ENCODE measurements at places on chromosomes 2 and 18. TPM values are rescaled to one million over a fixed set of nuclear protein-coding genes. Genes with fewer than 3 reads are reported as not detected.

Gene USP14
- total RNA-seq, result 75.1 TPM

Gene UGT1A3
- total RNA-seq, result not detected

GRCh38 chr2:158667586-158667985 is 127.5 kb upstream of the DAPL1 start:
- DNase-seq, result no peak

Gene NPAS2
- total RNA-seq, result 21.7 TPM

Gene OR6B2
- not detected for total RNA-seq

GRCh38 chr2:157806426-157807077 is 69.6 kb downstream of the ACVR1 start:
- DNase-seq, result no peak

DNA sequence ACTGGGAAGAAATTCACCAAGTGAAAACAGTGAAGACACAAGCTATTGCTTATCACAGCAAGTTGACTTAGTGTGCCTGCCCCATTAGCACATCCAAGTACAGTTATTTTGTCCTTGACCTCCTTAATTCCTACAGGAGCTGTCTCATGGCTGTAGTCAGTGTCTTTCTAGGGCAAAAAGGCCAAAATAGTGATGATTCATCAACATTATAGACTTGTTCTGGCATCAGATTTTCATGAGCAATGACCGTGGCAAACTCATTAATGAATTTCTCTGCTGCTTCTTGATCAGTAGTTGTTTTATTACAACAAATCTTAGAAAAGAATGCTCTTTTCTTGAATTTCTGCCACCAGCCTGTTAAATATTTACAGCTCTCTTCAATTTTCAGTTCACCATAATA is 1169.3 kb upstream of the DDX18 start:
- no peak for DNase-seq

Gene CPS1
- 15.2 TPM for total RNA-seq

DNA sequence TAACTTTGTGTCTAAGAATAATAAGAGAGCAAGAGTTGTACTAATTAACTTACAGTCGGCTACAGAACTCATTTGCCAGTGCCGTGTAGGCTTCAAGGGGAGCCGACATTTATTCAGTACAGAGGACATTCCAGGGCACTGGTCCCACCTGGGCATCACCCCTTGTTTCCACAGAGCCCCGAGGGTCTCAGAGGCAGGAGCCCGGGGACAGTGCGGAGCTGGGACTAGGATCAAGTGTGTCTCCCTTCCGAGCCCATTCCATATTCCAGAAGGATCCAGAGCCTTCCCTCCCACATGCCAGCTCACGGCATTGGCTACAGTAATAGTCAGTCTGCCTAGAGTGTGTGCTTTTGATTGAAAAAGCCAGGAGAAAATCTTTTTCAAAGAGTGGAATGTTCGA is 71.5 kb upstream of the CTDP1 start:
- DNase-seq, result no peak

GRCh38 chr2:146414456-146414855 is 1430.4 kb upstream of the ACVR2A start:
- DNase-seq, result no peak

DNA sequence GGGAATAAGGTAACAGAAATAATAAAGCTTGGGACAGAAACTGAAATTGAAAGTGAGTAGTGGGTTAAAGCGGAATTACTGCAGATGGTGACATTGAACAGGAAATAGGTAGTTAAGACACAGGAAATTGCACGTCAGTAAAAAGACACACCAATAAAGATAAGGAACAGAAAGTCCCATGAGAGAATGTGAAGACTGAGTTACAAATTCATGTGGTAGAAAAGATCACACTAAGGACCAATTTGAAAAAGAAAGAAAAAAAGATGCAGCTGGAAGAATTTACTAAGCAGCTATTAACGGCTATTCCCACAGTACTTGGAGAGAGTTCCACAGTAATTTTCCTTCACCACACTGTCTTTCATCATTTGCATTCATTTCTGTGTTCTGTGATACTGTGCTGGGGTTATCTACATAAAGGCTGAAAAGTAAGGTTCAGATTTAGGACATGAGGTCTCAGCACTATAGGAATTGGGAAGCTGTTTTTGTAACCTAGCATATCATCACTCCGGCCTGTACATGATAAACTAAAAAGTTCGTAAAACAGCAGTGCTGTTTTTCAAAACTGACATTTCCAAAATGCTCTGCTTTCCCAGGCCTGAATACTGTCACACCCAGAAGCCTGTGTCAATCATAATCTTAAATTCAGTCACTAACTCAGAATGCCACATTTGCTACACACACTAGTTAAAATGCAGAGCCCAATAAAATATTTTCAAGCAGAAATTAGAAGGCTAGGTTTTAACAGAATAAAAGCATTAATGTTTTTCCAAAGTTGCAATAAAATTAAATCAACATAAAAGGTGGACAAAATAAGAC is 42.9 kb downstream of the SRBD1 start:
- DNase-seq, result no peak

DNA sequence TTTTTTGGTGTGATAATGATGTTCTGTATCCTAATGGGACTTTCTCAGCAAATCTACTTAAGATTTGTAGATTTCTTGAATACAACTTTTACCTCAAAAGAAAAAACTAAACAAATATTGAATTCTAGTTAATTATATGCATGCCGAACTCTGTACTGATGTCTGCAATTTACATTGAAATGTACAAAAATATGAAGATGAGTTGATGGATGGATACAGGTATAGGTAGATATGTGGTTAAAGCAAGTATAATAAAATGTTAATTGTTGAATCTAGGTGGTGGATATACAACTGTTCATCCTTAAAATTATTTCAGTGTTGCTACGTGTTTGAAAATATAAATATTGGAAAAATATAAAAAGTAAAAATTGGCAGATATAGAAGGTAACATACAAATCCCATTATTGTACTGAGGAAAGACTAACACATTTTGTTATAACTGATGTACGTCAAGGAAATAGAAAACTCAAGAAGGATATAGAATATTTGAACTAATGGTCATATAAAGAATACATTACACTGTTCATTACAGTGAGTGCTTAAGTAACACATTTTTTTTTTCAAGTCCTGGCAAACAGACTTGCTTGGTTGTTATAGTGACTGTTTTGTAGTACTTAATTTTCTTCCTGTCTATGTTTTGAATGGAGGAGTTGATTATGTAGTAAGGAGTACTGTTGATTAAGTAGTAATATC is 33.8 kb downstream of the DDX1 start:
- no peak for DNase-seq

Gene HES6
- total RNA-seq, result 16.5 TPM

DNA sequence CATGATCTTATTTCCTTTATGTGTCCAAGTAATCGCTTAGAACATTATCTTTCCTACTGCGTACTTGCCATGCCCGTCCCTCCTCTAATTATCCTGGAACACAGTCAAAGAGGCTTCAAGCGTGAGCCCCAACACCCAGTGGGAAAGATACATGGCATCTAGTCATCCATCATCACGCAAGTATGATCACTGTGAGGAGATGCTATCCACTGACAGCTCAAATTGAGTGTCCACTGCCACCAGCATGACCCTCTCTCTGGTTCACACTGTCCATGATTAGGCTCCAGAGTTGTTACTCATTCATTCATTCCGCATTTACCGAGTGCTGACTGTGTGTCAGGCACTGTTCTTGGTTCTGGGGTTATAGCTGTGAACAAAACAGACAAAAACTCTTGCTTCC is 124.6 kb downstream of the COPS8 start:
- DNase-seq, result no peak

GRCh38 chr2:191253476-191253875 is 8.3 kb downstream of the MYO1B start:
- DNase-seq, result no peak

Gene BOLL
- total RNA-seq, result not detected

DNA sequence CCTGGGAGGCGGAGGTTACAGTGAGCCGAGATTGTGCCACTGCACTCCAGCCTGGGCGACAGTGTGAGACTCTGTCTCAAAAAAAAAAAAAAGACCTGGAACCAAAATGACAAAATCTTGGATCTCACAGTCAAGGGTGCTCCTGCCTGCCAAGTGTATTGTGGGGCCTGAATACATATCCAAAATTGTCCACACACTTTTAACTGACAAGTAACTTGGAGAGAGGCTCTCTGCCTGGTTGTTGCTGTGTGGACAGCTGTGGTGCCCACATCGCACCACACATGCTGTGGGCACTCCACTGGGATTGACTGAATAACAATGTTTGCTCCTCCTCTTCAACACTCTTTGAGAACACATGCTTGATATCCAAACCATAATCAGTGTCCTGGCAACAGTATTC is 117.6 kb upstream of the REV1 start:
- DNase-seq, result no peak

Gene POTEI
- 0.07 TPM for total RNA-seq

Gene LIMS2
- 173 TPM for total RNA-seq

GRCh38 chr18:32468147-32468845 is 2.4 kb downstream of the GAREM1 start:
- no peak for DNase-seq

- DNase-seq, result no peak
Measured at GRCh38 chr18:3458952-3459853, 9.2 kb downstream of the TGIF1 start.

- DNase-seq, result no peak
Measured at GRCh38 chr18:68969027-68969426, 171.1 kb downstream of the CCDC102B start.

- no peak for DNase-seq
Measured at GRCh38 chr2:170585067-170585466, 130.1 kb upstream of the SP5 start.

Gene R3HDM1
- 33.2 TPM for total RNA-seq

DNA sequence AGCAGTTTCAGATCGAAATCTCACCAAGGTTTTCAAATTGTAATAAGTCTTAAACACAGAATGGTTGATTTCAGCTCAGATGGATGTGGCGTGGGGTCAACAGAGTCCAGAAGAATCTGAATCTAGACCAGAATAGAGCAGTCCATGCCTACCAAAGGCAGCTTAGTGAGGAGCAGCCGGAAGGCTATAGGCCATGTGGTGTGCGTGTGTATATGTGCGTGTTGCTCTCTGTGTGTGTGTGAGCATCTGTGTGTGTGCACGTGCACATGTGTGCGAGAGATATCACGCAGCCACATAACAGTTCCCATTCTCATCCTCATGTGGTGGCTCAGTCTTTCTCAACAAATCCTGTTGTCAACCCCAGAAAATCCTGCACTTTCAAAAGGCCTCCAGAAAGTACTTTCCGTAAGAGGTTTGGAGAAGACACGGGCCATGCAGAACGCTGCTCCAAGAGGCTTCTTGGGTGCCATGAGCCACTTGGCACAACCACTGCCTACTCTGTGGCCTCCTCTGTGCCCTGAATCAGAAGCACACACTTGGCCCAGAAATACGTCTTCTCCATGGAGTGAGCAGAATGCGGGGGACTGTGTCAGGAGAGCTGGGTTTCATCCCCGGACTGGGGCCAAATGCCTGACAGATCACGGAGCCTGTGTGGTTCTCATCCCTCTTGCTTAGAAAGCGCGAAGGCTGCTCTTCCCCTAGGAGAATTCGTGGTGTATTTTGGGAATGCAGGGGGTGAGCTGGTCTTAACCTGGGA is 67.3 kb downstream of the ACKR3 start:
- no peak for DNase-seq

GRCh38 chr2:172929644-172930043 is 146.0 kb upstream of the MAP3K20 start:
- no peak for DNase-seq

GRCh38 chr2:21317131-21317530 is 193.4 kb downstream of the TDRD15 start:
- no peak for DNase-seq

Measured in chondrocyte (in vitro differentiated cells).